ENCODE measurements at places on chromosomes 16 and 17.
A peak's percentile ranks its signal among the peaks of the same experiment; 100 is the strongest.

- DNase-seq: peak; percentile 22
Measured at GRCh38 chr16:77591347-77591746, 131.0 kb upstream of the NUDT7 start.

DNA sequence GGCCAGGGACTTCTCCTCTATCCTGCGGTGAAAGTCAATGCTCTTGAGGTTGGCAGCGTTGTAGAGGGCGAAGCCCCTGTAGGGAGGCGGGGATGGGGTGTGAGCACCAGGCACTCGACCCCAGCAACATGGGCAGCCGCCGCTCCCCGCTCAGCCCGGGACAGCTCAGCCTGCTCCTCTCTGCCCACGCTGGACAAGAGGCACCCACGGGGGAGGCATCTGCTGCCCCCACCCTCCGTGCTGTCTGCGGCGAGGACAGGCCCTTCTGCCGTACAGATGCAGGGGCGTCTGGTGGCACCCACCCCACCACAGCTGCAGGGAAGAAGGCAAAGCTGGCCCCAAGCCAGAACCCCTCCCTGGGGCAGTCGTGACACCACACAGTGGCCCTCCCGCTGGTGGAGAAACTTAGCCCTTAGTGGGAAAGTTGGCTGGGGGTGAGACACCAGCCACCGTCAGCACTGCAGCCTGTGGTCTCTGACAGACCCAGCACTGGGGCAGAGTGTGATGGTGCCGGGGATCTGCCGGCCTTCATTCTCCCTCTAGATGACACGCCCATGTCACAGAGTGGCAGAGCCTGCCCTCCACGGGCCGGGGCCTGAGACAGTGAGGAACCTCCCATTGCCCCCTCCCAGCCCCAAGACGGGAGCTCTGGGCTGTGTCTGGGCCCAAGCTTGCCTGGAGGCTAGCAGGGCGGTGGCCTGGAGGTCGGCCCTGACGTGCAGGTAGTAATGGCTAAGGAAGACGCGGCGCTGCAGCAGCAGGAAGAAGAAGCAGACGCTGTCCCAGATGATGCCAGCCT is 19.5 kb downstream of the CTU2 start:
- no peak for DNase-seq

DNA sequence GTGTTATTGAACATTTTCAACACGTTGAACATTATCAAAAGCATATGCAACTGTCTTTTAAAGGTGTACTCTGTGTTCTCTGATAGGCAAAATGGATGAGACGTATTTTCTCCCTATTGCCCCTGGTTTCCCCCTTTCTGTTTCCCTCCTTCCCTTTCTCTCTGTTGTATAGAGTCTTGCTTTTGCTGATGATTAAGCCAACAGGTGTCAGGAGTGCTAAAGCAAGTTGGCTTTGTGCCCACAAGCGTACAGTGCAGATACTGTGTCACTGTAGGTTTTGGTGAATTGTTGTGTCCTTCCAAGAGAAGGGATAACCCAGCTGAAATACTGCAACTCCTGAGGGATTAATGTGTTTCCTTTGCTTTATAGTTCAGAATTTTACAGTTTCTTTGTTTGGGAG is 74.4 kb downstream of the COX10 start:
- DNase-seq: no peak

- no peak for DNase-seq
Measured at GRCh38 chr17:14118951-14119350, 49.6 kb downstream of the COX10 start.

- DNase-seq: no peak
Measured at GRCh38 chr16:28951410-28951943, 740 bp downstream of the NFATC2IP start.

DNA sequence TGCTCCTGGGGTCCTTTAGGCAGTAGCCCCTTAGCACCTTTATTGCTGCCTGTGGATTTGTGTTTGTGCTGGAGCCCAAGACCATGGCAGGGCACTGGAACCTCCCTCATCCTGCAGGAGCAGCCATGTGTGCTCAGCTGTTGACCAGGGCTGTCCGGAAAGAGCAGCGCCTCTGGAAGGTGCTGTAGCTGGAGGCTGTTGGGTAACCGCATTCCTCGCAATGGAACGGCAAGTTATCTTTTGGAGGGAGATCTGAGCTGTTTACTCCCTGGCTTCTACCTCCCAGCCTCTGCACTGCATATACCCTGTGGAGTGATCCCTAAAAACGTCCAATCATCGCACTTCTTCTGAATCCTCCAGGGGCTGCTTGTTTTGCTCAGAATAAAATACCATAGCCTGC is 291.0 kb downstream of the SNX29 start:
- no peak for DNase-seq

DNA sequence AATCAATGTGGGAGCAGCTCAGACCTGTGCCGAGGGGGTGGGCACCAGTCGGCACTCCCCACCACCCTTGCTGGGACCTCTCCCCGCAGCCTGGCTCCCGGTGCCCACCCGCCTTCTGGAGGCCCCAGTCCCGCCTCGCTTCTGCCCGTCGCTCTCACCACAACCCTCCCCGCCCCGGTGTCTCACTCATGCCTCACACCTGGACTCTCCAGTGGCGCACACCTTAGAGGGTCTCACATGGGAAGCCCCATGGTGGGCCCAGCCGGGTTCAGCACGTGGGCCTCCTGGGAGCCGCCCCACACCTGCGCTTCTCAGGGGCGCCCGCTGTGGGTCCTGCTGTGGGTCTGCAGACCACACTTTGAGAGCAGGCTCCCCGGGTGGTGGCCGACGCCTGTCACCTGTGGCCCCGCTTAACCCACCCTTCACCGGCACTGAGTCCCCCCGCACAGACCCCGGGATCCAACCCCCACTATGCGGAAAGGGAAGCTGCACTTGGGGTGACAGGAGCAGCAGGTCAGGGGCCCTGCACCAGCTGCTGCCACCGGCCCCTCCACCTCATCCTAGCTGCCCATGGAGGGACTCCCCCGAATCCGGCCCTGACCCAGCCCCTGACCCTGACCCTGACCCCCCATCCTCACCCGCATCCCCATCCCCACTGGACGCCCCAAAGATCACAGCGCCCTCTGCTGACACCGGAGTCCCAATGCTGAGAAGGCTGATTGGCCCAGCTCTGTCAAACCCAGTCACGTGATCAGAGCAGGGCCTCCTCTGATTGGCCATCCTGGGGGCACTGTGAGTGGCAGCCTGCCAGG is 27.4 kb upstream of the SLC38A10 start:
- DNase-seq: no peak

GRCh38 chr17:74270333-74270732 is 3.7 kb upstream of the DNAI2 start:
- DNase-seq: no peak

- no peak for DNase-seq
Measured at GRCh38 chr16:84724606-84725309, 25.0 kb downstream of the USP10 start.

GRCh38 chr17:34248511-34249024 is 6.5 kb upstream of the CCL2 start:
- no peak for DNase-seq

DNA sequence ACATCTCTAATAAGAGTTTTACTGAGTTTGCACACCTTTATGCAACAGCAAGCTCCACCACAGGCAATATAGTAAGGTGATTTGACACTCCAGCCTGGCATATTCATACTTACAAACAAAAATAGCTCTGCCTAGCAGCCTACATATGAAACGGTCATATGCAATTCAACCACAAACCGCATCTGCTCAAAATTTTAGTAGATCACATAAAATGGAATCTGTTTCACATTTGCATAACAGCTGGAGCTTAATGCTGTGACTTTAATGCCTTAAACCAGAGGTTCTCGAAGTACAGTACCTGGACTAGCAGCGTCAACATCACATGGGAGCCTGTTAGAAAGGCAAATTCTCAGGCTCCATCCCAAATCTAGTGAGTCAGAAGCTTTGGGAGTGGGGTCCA is 578.4 kb downstream of the CDH11 start:
- DNase-seq: no peak

GRCh38 chr17:79657036-79657435 is 46.2 kb upstream of the RBFOX3 start:
- DNase-seq: no peak

GRCh38 chr17:3710951-3711383 is 12.7 kb upstream of the HASPIN start:
- DNase-seq: no peak

DNA sequence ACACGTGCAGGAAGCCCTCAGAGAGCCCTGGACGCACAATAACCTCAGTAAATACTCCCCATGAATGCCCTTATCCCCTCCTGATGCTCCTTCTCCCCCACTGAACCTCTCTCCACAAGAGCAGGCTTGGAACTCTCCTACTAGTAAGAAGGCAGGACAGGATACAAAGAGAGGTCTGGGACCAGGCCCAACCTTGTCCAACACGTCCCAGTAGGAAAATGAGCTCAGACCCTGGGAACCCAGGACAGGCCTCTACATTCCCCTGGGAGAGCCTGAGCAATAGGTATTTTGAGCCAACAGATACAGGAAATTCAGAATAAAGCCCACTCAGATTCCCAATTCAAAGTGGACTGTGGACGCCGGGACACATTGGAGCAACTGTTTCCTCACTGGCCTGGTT is 19.2 kb downstream of the ZNF423 start:
- DNase-seq: no peak

- no peak for DNase-seq
Measured at GRCh38 chr16:68093816-68094613, 8.8 kb downstream of the NFATC3 start.

DNA sequence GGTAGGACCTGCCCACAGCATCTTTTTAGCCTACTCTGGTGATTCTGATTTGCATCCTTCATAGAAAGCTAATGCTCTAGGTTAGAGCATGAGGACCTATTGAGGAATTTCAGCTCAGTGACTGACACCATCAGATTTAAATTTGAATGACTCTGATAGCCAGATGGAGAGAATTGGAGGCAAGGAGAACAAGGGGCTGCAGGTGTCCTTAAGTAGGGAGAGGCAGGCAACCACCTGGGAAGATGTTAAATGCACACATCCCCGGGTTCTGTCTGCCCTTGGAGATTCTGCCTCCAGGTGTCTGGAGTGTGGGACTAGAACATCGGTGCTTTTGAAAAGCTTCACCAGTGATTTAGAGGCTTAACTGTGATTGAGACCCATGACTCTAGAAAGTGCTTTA is 221.8 kb downstream of the SPECC1 start:
- DNase-seq: no peak

DNA sequence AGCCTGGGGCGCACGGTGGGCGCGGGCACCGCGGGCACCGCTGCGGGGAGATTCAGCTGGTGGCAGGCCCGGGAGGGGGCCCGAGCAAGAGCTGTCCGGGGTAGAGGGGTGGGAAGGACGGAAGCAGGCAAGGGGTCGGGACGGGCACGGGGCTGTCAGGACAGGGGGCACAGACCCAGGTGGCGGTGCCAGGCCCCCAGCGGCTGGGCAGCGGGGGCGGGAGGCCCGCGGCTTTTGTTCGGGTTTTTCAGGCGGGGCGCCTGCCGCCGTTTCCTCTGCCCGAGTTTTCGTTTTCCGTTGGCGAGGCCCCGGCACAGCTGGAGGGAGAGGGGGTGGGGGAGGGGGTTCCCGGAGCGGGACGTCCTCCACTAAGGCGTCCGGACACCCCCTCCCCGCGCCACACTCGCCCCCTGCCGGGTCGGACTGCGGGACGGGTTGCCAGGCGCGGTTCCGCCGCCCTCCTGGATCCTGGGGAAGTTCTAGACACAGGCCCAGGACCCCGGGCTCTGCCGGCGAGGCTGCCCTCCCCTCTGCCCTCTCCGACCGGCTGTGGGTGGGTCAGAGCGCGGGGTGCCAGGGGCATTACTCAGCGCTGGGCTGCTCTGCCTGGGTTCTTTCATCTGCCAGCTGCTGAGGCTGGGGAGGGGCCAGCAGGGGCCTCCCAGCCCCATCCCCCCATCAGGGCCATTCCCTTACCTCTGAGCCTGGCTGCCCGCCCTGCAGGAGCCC is 543 bp downstream of the ARHGAP23 start:
- no peak for DNase-seq

GRCh38 chr16:49608779-49609178 is 235.2 kb downstream of the C16orf78 start:
- DNase-seq: peak; percentile 12

DNA sequence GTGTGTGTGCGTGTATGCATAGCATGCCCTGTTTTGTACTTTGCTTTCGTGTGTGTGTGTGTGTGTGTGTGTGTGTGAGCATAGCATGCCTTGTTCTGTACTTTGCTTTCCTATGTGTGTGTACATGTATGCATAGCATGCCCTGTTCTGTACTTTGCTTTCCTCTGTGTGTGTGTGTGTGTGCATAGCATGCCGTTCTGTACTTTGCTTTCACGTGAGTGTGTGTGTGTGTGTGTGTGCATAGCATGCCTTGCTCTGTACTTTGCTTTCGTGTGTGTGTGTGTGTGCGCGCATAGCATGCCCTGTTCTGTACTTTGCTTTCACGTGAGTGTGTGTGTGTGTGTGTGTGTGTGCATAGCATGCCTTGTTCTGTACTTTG is 27.4 kb downstream of the DRC3 start:
- no peak for DNase-seq

- no peak for DNase-seq
Measured at GRCh38 chr17:57493171-57493570, 236.8 kb downstream of the MSI2 start.

DNA sequence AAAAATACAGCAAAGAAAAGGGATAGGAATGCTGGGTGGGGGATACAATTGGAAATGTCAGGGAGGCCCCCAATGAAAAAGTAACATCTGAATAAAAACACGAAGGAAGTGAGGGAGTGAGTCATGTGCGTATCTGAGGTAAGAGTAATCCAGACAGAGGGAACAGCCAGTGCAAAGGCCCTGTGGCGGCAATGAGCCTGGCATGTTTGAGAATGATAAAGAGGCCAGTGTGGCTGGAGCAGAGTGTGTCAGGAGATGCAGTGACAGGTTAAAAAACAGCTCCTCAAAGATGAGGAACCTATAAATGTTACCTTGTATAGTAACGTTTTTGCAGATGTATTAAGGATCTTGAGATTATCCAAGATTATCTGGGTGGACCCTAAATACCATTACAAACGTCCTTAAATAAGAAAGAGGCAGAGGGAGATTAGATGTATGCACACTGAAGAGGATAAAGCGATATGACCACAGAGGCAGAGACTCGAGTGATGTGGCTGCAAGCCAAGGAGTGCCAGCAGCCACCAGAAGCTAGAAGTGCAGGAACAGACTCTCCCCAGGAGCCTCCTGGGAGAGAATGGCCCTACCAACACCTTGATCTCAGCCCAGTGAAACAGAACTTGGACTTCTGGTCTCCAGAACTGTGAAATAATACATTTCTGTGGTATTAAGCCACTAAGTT is 17.8 kb upstream of the SLC35B1 start:
- DNase-seq: no peak

DNA sequence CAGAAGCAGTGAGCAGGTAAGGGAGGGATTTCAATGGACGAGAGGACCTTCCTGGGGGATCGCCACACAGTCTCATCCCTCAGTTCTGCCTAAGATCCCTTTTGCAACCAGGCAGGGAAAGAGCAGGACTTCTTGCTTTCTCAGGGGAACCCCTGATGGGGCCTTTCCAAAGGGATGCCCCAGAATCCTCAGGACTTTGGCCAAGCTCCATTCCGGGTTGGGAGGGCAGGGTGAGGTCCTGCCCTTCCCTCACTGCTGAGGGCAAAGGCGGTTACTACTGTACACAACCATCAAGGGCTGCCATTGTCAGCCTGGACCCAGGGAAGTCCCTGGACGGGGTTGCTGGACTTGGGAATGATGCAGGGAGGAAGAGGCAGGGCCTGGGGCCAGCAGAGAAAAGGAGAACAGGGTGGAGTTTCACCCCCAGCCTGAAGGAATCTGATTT is 9.7 kb downstream of the PRR29 start:
- DNase-seq: no peak

- DNase-seq: peak; percentile 4
Measured at GRCh38 chr16:79347277-79347676, 253.3 kb downstream of the MAF start.
